Mononuclear cell (primary cell): ENCODE measurements at places on chromosomes 6 and 20. TPM values are rescaled to one million over a fixed set of nuclear protein-coding genes. Genes with fewer than 3 reads are reported as not detected.

The SDC4 gene
- total RNA-seq = 17.1 TPM

The FAM120B gene
- total RNA-seq = 18.7 TPM

The SLC32A1 gene
- total RNA-seq = 0.21 TPM

The HLA-DRB1 gene
- total RNA-seq = 166 TPM

The TCP11 gene
- total RNA-seq = not detected

The MEI4 gene
- total RNA-seq = 0.10 TPM

The FOXF2 gene
- not detected for total RNA-seq

The EMILIN3 gene
- total RNA-seq = under 0.01 TPM

The ARMH2 gene
- not detected for total RNA-seq

The BTNL2 gene
- total RNA-seq = not detected

The SF3B5 gene
- total RNA-seq = 86.1 TPM

The TMEM244 gene
- total RNA-seq = 0.52 TPM

The NKX2-2 gene
- not detected for total RNA-seq

The RAET1L gene
- 0.10 TPM for total RNA-seq

The AGER gene
- total RNA-seq = 1.5 TPM

The CCM2L gene
- 0.42 TPM for total RNA-seq

The NFKBIL1 gene
- total RNA-seq = 9.8 TPM

The COL9A3 gene
- total RNA-seq = not detected

The TRIM38 gene
- 18.7 TPM for total RNA-seq

The SMIM28 gene
- not detected for total RNA-seq
